ENCODE measurements at places on chromosomes 5 and 9.
A peak's percentile ranks its signal among the peaks of the same experiment; 100 is the strongest.

DNA sequence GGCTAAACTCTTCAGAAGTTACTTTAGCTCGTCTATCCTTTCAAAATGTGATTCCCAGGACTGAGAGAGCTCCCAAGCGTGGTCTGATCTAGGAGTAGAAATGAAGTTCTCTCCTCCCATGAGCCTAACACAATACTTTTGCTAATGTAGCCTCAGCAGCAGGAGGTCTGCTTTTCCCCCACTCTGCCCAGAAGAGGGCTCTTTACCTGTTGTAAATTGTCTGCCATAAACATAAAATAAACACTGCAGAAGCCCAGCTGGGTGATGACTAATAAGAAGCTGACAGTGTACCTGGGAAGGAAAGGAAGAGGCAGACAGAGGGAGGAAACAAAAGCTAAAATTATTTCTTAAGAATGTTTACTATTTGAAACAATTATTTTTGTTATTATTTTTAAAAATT, 15.4 kb downstream of the SLC36A3 start:
- no peak for DNase-seq

- no peak for DNase-seq
Measured at GRCh38 chr5:139838381-139839197, 43.0 kb downstream of the PSD2 start.

GRCh38 chr5:12316812-12317211, 412.6 kb upstream of the CTNND2 start:
- DNase-seq = no peak

- no peak for DNase-seq
Measured at GRCh38 chr5:74148321-74148720, 492.2 kb downstream of the ENC1 start.

DNA sequence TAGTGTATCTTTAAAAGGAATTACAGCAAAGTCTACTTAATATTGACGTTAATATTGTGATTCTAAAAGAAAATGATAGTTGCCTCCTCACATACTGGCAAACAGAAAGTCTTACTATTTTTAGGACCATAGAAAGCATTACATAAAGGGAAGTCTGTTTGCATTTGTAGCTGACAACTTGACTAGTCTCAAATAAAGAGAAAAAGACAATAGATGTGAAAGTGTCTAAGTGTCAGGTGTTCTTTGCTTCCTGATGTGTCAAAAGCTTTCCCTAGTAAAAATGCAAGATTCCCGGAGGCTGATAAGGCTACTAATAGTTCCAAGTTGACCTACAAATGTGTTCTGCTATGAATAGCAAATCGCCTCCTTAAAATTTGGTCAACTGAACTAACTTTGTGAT, 259.7 kb downstream of the CDH10 start:
- peak; percentile 54 for DNase-seq

- no peak for DNase-seq
Measured at GRCh38 chr5:154860123-154860522, 1.7 kb downstream of the CNOT8 start.

DNA sequence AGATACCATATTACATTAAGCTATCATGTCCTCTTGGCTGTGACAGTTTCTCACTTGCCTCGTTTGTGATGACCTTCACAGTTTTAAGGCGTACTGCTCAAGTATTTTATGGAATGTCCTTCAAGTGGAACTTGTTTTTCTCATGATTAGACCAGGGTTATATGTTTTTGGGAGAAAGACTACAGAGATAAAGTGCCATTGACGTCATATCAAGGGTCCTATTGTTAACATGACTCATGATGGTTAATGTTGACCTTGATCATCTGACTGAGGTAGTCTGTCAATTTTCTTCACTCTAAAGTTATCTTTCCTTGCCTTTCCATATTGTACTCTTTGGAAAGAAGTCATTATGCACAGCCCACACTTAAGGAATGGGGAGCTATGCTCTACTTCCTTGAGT, 17.8 kb upstream of the PTBP3 start:
- no peak for DNase-seq

- DNase-seq = no peak
Measured at GRCh38 chr9:93132287-93132927, 1.6 kb downstream of the NINJ1 start.

DNA sequence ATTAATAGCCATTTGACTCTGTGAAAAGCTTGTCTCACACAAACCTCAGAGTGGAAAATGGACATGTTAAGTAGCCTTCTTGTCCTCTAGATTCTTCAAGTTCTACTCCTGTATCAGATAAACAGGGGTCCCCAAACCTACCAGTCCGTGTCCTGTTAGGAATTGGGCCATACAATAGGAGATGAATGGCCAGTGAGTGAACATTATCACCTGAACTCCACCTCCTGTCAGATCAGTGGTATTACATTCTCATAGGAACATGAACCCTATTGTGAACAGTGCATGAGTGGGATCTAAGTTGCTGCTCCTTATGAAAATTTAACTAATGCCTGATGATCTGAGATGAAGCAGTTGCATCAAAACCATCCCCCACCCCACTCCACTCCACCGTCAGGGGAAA, 136.3 kb downstream of the TMEM232 start:
- DNase-seq = peak; percentile 41

DNA sequence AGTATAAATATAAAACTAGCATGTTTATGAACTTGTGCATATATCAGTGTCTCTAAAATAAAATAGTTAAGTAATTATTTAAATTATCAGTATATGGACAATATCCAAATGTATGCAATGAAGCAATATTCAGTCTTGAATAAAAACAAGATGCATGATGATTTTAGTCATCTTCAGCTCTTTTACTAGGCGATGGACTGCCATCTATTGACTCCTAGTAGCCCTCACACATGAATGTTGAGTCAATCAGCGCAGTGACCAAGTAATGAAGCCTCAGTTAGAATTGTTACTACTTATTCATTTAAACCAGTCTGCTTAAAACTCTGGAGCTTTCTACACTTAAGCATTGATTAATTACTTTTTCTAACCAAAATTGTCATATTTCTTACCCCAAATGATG, 92.9 kb upstream of the GRHPR start:
- DNase-seq = peak; percentile 29

DNA sequence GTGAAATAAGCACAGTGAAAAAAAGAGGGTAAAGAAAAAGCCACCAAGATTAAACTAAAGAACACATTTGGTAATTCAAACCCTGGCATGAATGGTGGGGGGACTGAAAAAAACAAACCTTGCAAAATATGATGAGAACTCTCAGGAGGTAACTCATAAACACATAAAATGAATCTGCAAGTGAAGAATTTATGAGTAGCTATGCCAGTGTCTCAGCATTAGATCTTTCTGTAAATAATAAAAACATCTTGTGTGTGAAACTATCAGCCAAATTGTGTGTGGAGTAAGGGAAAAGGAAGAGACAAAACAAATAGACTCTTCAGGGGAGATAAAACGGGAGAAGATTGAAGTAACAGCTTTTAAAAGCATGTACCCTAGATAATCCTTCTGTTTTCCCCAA, 129.6 kb upstream of the SPEF2 start:
- no peak for DNase-seq

GRCh38 chr9:111041902-111042301, 3.6 kb upstream of the LPAR1 start:
- no peak for DNase-seq

Measured in MM.1S (cell line).